ENCODE measurements at places on chromosomes 5 and 9. TPM values are rescaled to one million over a fixed set of nuclear protein-coding genes. Genes with fewer than 3 reads are reported as not detected.

DNA sequence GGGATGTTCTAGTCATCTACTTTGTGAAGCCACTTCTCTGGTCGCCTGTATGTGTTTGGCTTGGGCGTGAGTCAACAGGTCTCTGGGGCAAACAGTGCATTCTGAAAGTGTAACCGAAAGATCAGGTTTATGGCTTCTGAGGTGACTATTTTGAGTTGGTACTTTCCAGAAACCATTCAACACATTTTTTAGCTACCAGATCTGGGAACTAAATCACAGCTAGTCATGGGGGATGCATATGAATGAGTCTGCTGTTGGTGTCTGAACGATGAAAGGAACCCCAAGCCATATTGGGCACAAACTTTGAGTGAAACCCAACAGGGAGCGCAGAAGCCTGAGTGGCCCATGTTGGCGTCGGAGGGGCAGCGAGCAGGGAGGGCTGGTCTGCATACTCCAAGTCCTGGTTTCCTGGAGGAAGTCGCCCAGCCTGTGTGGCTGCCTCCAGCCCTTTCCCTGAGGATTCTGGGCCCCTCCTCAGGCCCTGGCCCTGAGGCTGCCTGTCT lies 35.3 kb downstream of the UBE2QL1 start:
- DNase-seq: no peak

NUTM2G gene
- not detected for total RNA-seq

DNA sequence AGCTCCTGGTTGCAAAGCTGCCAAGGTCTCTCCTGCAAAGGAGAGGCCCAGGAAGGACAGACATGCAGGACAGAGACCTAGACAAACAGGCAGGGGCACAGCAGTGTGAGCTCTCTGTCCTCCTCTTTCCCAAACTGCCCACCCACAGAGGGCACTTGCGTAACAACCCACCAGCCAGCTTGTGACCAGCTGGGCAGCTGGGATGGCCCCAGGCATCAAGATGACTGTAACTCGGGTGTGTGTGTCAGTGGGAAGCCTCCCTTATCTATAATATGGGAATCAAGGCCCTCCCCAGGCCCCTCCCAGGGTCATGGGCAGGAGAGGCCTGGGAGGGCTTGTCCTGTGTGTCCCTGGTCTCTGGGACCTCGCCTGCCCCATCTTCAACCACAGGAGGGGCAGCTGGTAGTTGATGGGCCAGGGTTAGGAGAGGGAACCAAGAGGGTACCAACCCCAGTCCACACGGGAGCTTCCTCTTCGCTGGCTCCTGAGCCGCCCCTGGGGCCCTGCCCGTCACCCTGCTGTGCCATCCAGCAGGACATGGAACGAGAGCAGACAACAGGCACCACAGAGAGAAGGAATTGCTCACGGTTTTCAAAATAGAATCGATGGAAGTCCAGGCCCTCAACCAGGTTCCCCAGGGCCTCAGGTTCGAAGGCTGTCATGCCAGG lies 37.9 kb downstream of the SLC6A7 start:
- DNase-seq: no peak

PCDHGC4 gene
- total RNA-seq: 0.07 TPM

DNA sequence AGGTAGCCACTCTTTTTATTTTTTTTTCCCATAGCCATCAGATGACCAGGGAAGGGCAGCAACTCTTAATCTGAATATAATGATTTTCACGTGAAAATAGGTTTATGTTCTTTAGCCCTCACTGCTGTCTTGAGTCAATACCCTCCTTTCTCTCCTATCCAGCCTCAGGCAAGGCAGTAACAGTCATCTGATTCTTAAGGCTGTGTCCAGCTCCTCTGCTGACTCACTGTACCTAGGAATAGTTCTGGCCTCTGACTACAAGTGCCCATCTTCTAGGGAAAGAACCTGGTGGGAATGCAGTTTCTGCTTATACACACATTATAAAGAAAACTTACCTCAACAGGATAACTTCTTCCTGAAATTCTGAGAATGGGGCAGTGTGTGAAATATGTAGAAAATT lies 30.7 kb downstream of the DHX29 start:
- DNase-seq: peak; percentile 15

Data from epithelial cell of proximal tubule (primary cell).